ENCODE measurements at places on chromosomes 5 and 9. TPM values are rescaled to one million over a fixed set of nuclear protein-coding genes. Genes with fewer than 3 reads are reported as not detected.
A peak's percentile ranks its signal among the peaks of the same experiment; 100 is the strongest.

SPEF2 gene
- 0.11 TPM for total RNA-seq

MLLT3 gene
- 4.0 TPM for total RNA-seq

ACER2 gene
- total RNA-seq = 3.0 TPM

SPINK4 gene
- not detected for total RNA-seq

- no peaks in the 10 kb centered on the region for H3K36me3 ChIP-seq
- no peaks in the 10 kb centered on the region for H3K4me1 ChIP-seq
- no peaks in the 10 kb centered on the region for H3K27me3 ChIP-seq
- no peak overlapping the region for H3K27ac ChIP-seq
- no peak for DNase-seq
- H3K4me3 ChIP-seq = no peak overlapping the region
Observed at GRCh38 chr5:146003852-146004251, 67.5 kb downstream of the SH3RF2 start.

- no peak for DNase-seq
- H3K36me3 ChIP-seq = no peaks in the 10 kb centered on the region
- H3K4me3 ChIP-seq = no peak overlapping the region
- no peaks in the 10 kb centered on the region for H3K27me3 ChIP-seq
- H3K4me1 ChIP-seq = no peaks in the 10 kb centered on the region
Observed at GRCh38 chr5:111143910-111144309, 51.8 kb downstream of the WDR36 start.

GRCh38 chr5:72841756-72842535 is 25.5 kb downstream of the TNPO1 start:
- H3K4me1 ChIP-seq = peaks cover 76% of the 10 kb centered on the region
- DNase-seq = no peak
- no peaks in the 10 kb centered on the region for H3K36me3 ChIP-seq
- no peaks in the 10 kb centered on the region for H3K27me3 ChIP-seq

- H3K27ac ChIP-seq = no peak overlapping the region
- H3K36me3 ChIP-seq = no peaks in the 10 kb centered on the region
- H3K27me3 ChIP-seq = no peaks in the 10 kb centered on the region
- peak; percentile 67 for DNase-seq
- H3K4me1 ChIP-seq = no peaks in the 10 kb centered on the region
Observed at GRCh38 chr5:78698191-78698791, 49.7 kb upstream of the LHFPL2 start.

- H3K36me3 ChIP-seq = no peaks in the 10 kb centered on the region
- DNase-seq = no peak
- peaks cover 72% of the 10 kb centered on the region for H3K4me1 ChIP-seq
- no peak overlapping the region for H3K4me3 ChIP-seq
Observed at GRCh38 chr9:94805585-94805984, 79.1 kb downstream of the AOPEP start.

- no peak for DNase-seq
- H3K27ac ChIP-seq = peak overlapping the region; percentile 87
- H3K27me3 ChIP-seq = no peaks in the 10 kb centered on the region
Observed at GRCh38 chr9:113537229-113537810, 73.8 kb downstream of the RGS3 start.
